Tongue (tissue), 3 donors: ENCODE measurements at places on chromosomes 1 and 21.

DNA sequence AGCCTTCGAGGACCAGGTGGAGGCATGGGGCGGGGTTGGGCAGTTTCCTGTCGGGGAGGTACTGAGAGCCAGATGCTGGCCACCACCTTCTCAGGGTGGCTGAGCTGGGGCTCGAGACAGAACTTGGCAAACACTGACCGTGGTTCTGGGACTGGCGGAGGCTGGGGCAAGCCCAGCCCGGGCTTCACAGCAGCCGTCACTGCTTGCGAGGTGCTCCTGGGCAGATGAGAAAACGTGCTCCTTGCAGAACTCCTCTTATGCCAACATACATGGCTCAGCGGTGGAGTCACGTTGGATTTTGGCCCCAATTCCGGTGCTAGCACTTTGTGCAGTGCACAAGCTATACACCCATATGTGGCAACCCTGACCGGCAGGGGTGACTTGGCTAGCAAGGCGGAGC lies 69.2 kb downstream of the RUNX3 start:
- no peak for DNase-seq

GRCh38 chr1:15702722-15703550 lies 18.8 kb downstream of the PLEKHM2 start:
- DNase-seq = no peak

GRCh38 chr1:6389971-6390370 lies 3.6 kb downstream of the ACOT7 start:
- DNase-seq = no peak

DNA sequence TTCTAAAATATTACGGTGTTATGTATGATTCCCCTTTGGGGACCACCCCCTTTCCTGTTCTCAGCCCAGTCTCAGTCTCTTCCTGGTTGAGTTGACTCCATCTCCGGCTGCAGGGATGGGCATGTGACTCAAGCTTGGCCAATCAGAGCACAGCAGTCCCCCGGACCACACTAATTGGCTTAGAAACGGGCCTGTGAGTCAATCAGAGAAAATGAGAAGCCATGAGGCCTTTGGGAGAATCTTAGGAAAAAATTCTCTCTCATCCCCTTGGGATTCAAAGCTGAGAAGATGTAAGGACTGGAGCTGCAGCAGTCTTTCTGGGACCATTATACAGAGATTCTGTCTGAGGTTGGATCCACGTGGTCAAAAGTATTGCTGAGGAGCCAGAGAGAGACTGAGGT lies 10.7 kb upstream of the FHAD1 start:
- no peak for DNase-seq

DNA sequence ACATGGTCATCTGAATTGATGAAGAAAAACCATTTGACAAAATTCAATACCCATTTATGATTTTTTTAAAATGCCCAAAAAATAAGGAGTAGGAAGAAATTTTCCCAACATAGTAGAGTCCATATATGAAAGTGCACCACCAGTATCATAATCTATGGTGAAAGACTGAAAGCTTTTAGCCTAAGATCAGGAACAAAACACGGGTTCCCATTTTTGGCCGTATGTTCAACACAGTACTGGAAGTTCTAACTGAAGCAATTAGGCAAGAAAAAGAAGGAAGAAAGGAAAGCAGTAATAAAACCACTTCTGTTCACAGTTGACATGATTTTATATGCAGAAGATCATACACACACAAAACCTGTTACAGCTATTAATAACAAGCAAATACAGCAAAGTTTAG lies 227.8 kb upstream of the RAB4A start:
- DNase-seq = no peak

- DNase-seq = no peak
These were observed 159.0 kb upstream of the CD34 start for GRCh38 chr1:208069908-208070307.
